ENCODE measurements at places on chromosomes 2 and 18.

- DNase-seq, result peak; percentile 38
These were observed 72.5 kb downstream of the DGKD start for GRCh38 chr2:233426619-233427342.

GRCh38 chr18:31575515-31576257, 16.0 kb upstream of the TTR start:
- no peak for DNase-seq

GRCh38 chr2:109503191-109503590, 110.6 kb downstream of the SEPTIN10 start:
- DNase-seq, result no peak

DNA sequence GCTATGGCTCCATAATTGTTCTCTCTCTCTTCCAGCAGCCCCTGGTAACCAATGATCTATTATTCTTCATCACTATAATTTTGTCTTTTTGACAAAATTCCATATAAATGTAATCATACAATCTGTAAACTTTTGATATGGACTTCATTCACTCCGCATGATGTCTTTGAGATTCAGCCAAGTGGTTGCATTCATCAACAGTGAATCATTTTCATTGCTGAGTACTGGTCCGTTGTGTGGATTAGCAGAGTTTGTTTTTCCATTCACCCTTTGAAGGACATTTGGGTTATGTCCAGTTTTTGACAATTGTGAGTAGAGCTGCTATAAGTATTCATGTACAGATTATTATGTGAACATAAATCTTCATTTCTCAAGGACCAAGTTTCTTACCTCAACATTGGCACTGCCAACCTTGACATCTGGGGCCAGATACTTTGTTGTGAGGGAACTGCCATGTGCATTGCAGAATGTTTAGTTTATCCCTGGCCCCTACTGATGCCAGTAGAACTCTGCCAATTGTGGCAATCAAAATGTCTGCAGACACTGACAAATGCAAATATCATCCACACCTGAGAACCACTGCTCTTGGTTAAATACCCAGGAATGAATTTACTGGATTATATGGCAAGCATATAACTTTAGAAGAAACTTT, 48.4 kb upstream of the BCL2L11 start:
- no peak for DNase-seq

- no peak for DNase-seq
These were observed 204.4 kb downstream of the CCDC102B start for GRCh38 chr18:69002233-69002632.

- DNase-seq, result no peak
These were observed 18.8 kb downstream of the SP100 start for GRCh38 chr2:230434677-230435324.

DNA sequence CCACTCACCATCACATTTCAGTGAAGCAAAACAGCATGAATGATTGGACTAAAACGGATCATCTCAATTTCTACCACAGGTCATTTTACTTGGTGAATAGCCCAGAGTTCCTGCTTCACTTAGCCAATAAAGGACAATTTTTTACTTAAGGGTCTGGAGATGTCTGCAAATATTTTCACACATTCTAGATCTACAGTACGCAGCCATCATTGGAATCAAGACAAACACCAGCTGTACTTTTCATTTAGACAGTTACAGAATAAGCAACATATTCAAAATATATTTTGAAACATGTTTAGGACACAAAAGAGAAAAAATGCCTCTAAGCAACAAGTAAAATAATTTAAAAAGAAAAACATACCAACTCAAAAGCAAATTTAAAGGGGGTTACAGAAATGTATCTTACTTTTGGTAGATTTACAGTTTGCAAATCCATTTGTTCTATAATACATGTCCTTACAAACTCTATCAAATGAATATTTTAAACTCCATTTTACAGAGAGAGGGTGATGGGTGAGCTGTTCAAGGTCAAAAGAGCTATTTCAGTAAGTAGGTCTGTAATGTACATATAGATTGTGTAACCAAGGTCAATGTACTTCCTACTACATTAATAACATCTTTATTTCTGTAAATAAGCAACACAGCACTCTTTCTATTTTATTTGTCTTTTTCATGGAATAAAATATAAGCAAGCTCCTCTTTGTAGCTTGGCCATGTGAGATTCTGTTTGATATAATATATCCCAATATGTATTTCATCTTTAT, 13.4 kb downstream of the PPP1R1C start:
- no peak for DNase-seq

DNA sequence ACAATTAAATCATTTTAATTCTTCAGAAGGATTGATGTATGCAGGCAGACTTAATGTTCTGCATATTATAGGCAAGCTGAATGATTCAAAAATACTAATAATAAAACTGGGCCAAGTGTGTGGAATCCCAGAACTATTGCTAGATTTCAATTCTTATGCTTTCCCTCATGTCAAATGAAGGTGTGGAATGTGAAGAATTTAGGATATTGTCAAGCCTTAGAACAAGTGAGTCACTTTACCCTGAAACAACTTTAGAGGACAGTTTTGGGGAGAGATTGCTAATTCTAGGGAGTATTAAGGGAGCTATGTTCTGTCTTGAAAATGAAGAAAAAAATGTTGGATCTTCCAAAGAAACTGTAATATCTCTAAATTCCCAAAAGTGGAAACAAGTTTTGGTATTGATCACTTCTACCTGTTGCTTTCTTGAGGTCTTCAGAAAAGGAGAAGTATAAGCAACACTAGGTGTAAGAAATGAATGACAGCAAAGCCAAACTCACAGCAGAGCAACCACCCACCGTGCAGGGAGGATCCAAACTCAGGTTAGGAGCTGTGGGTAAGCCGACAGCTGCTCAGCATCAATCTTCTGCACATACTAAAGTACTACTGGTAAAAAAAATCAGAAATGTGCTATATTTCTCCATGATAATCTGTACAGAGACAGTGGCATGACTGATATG, 818.1 kb downstream of the SLC4A3 start:
- no peak for DNase-seq

DNA sequence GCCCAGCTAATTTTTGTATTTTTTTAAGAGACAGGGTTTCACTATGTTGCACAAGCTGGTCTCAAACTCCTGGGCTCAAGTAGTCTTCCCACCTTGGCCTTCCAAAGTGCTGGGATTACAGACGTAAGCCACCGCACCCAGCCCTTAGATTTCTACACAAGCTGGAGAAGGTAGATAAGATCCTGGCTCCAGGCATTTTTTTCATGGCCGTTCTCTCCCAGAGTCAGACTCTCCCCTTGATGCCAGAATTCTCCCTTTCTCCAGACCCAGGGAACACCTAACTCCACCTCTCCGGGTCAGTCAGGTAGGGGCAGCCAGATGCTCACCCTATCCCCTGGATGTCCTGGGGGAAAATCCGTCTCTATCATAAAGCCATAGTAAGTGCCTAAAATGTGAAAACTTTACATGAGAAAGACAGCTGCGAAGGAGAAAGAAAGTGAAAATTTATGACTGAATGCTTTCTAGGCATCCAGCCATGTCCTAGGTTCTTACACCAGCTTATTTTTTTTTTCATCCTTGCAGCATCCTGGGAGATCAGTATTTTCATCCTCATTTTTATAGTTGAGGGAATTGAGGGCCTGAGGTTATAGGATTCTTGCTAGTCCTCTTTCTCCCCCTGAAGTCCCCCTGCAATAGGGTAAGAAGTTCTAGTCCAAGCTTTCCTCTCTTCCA, 16.3 kb downstream of the SIX3 start:
- DNase-seq, result no peak

DNA sequence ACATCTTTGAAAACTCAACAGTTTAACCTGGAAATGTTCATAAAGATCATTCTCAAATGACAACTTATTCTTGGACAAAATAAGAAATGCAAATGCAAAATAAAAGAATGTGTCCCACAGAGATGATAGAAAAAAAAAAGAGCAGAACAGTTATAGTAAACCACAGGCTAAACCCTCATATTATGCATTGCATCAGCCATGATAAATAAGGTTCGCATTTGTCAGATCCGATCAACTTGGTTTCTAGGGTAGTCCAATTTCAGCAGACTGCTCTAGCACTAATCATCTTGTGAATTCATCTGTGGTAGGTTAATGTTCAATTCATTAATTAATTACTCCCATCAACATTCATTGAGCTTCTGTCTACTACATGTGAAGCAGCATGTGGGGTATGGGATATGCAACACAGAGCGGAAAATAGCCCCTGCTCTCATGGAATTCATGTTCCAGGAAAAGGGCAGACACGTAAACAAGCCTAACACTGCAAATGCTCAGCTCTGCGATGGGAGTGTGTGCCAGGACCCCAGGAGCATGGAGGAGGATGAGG, 316.2 kb upstream of the REV1 start:
- no peak for DNase-seq

GRCh38 chr2:240428245-240428644, 7.2 kb upstream of the GPC1 start:
- no peak for DNase-seq

DNA sequence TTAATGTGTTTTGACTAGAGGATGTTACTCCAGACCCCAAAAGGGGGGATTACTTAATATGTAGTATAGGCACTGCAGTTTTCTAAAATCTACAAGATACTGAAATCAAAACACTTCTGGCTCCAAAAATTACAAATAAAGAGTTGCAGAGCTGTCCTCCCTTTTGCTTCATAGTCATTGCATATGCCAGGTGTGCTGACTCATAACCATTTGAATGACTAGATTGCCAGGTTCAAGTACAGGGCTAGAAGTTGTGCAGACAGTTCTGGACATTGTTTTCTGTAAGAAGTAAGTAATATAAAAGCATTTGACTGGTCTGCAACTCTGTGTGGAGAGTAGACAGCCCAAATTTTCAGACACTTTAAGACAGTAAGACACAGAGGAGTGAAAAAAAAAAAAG, 6.7 kb downstream of the CWC22 start:
- DNase-seq, result no peak

DNA sequence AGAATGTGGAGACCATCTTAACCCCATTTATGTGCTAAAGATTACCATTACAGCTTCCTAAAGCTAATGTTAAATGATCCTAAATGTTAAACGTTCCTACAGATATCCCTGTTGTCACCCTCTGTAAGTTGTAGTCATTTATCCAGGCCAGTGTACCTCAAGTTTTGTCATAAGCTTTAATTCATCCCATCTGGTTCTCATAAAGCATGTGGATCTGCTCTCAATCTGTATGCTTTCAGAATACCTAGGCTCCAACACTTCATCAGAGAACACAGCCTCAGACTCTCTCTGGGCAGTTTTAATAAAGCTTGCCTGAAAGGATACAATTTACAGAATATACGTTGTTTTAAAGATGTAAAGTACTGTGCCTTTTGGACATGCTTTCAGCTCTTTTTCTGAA, 4.2 kb upstream of the CCDC178 start:
- no peak for DNase-seq

- DNase-seq, result no peak
These were observed at the start of gene UGT1A3 for GRCh38 chr2:233728723-233729301. TSS of gene UGT1A3 (plus strand) at chr2:233729042. CDS start at chr2:233729127, 85 bp downstream.

GRCh38 chr2:30218338-30218713, 13.0 kb upstream of the LBH start:
- DNase-seq, result no peak

DNA sequence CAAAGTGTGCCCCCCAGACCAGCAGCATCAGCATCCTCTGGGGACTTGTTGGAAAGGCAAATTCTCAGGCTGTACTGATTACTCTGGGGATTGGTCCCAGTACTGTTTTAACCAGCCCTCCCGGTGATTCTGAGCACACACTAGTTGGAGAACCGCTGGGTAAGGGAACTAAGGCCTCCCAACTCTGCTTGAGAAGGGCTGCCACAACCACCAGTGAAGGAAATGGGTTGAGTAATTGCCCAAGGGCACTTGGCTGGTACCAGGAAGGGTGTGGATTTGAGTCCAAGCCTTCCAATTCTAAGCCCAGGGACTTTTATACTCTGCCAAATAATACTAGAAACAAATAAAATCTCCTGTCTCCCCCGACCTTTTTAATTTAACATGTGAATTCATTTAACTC, 219.9 kb downstream of the SETBP1 start:
- DNase-seq, result no peak

DNA sequence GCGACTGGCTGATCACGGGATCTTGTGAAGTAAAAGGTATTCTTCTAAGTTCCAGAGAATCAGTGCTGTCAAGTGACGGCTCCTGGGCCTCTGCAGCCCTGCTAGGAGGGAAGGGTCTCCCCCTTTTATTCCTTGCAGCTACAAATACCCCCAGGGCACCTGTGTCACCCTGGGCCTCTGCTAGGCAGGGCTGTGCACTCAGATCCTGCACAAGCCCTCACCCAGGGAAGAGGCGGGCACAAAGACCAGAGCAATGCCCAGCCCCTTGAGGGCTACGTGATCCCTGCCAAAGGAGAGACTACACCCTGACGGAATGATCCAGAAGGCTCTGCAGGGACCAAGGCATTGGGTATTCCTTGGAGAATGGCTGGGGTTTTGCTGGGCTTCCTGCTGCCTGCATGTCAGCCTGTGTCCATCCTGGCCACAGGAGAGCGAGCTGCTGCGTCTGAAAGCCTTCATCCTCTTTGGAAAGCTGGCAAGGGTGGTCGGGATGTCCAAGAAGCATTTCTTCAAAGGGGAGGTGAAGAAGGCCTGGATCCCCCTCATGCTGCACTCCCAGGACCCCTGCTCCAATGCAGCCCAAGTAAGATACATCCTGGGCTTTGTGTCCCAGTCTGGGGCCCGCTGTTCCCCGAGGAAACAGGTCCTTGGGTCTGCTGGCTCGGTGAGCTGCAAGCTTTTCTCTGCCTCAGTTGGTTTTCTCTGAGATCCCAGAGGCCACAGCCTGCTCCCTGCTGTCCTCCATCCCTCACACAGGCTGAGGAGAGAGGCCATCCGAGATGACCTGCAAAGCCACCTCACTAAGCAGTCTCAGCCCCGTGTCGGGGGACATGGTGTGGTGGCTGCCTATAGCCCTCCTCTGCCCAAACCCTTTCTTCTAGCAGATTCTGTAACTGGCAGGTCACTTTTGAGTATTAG, 24.9 kb downstream of the HJURP start:
- DNase-seq, result no peak

All from stimulated activated CD8-positive, alpha-beta memory T cell treated with anti-CD3 and anti-CD28 coated beads, Interleukin-4, amount 100 ng/mL, for 24 hours (primary cell).